ENCODE measurements at places on chromosomes 4 and X.

DNA sequence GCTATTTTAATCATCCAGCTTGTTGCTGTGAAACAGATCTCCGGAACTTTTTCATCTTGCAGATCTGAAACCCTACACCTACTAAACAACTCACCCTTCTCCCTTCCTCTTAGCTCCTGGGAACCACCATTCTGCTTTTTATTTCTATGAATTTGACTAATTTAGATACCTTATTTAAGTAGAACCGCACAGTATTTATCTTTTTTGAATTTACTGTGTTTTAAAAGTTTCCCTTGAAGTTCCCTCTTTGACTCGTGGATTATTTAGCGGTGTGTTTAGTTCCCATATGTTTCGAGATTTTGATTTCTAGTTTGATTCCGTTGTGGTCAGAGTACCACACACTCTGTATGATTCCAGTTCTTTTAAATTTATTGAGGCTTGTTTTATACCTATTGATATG lies 44.6 kb downstream of the EIF2S3 start:
- no peak for DNase-seq

DNA sequence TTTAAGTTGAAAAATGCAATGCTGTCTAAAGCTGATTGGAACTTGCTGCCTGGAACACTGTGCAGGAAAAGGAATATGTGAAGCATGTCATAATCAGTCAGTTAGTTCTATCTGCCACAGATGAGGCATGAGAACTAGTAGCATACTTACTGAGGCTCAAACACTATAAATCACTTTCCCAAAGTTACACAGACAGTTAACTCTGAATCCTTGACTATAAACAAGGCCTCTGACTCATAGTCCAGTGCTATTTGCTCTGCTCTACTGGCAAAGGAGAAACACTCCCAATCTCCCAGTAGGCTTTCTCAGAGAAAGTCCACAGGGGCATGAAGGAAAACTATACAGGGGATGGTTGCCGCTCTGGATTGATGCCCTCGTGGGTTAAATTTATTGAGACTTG lies 2078.4 kb upstream of the TENM3 start:
- no peak for DNase-seq

DNA sequence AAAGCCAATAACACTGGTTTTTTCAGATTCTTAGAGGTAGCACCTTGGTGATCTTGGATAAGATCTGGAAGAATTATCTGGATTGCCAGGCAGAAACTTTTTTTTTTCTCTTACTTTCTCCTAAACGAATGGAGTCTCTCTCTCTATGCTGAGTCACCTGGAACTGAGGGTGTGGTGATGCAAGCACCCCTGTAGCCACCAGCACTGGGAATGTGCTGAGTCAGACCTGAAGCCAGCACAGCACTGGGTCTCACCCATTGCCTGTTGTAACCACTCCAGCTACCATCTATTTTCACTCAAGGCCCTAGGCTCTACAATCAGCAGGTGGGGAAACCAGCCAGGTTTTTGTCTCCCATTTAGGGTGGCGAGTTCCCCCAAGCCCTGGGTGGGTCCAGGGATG lies 923.8 kb downstream of the RAPGEF2 start:
- no peak for DNase-seq

DNA sequence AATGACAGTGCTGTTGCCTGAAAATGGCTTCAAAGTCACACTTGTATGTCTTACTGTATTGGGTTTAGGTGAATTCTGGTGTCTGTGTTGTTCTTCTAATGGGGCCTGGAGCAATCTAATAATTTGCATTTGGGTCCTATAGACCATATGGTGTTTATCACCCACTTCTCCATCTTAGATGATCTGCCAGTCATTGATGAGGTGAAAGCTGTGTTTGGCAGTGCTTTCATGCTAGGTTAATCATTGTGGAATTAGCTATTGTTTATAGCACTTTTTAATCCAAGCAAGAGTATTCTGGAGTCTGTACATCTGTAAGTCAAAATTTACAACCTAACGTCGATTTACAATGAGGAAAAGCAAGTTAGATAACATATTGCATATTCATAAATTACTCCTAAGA lies 572.2 kb upstream of the MAGEB2 start:
- DNase-seq: no peak

GRCh38 chr4:178275671-178276360 lies 833.6 kb upstream of the AGA start:
- DNase-seq: no peak

DNA sequence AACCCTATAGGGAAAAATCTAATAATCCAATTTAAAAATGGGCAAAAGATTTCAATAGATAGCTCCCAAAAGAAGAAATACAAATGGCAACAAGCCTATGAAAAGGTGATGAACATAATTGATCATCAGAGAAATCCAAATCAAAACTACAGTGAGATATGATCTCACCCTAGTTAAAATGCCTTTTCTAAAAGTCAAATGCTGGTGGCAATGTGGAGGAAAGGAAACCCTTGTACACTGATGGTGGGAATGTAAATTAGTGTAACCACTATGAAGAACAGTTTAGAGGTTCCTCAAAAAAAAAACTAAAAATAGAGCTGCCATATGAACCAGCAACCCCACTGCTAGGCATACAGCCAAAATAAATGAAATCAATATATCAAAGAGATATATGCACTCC lies 44.5 kb downstream of the STPG2 start:
- DNase-seq: no peak

All from NCI-H510A treated with DMSO at 0.1 percent for 48 hours (cell line).